Fibroblast of villous mesenchyme (primary cell): ENCODE measurements at places on chromosomes 12 and 14. TPM values are rescaled to one million over a fixed set of nuclear protein-coding genes. Genes with fewer than 3 reads are reported as not detected.

DNA sequence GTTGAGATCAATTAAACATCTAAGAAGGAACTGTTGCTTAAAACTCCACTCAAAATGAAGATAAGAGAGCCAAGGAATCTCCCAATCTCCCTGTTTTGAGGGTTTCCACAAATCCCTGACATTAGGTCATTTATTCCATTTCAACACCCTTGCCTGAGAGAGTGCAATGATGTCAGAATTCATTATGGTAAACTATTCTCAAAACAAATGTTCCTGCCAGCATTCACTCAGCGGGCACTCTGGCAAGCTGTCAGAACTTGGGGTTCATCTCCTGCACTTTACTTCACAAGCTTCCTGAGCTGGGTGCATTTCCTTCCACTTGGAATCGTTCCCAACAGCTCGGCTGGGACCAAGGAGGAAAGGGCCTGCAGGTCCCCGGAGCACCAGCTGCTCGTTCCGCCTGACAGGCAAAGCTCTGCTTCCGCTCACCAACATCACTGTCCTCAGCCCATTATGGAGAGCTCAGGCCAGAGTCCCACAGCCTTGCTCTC is 117.8 kb downstream of the TTC7B start:
- peak; percentile 68 for DNase-seq

- no peak for DNase-seq
These were observed 217.3 kb downstream of the ADGRD1 start for GRCh38 chr12:131171029-131171428.

DNA sequence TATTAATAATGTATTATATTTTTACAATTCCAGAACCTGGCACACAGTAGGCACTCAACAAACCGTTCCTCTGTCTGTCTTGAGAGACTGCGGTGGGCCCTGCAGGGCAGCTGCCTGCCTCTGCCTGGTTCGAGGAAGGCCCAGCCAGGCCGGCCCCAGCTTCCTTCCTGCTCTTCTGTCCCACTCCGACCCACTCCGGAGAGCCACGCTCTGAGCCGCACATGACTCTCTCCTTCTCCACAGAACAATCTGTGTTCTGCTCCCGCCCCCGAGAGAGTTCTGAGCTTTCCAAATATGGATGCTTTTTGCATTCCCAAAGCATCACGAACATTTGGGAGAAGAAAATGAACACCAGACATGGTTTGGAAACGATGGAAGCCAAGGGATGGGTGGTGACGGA is 57.3 kb downstream of the TTC7B start:
- peak; percentile 18 for DNase-seq

GRCh38 chr14:27278341-27278740 is 680.5 kb upstream of the NOVA1 start:
- no peak for DNase-seq

Gene ACIN1
- total RNA-seq, result 93.1 and 106 TPM in 2 replicates
